ENCODE measurements at places on chromosomes 16 and 17. TPM values are rescaled to one million over a fixed set of nuclear protein-coding genes. Genes with fewer than 3 reads are reported as not detected.

Gene ADAMTS18
- 1.0 TPM for total RNA-seq

Gene SLC4A1
- 1.5 TPM for total RNA-seq

Gene HS3ST3B1
- total RNA-seq = 0.97 TPM

Gene SYNGR2
- total RNA-seq = 44.5 TPM

Gene ASB16
- total RNA-seq = 1.5 TPM

Gene MEIOC
- not detected for total RNA-seq

Gene SLC38A8
- not detected for total RNA-seq

Gene VAC14
- 25.8 TPM for total RNA-seq

Gene GTF3C1
- total RNA-seq = 39.8 TPM

Gene UMOD
- not detected for total RNA-seq

Gene CACNG1
- not detected for total RNA-seq

Gene ADAP2
- 28.1 TPM for total RNA-seq

Gene ABCA9
- total RNA-seq = 36.6 TPM

Gene TNFRSF13B
- total RNA-seq = not detected

Gene SSTR5
- total RNA-seq = not detected

Gene NUP88
- 35.9 TPM for total RNA-seq

Gene SULT1A1
- total RNA-seq = 8.9 TPM

Gene CDH1
- total RNA-seq = not detected

Gene B3GNT9
- 22.0 TPM for total RNA-seq

Gene TSNAXIP1
- 0.37 TPM for total RNA-seq

Gene LCMT1
- 26.5 TPM for total RNA-seq

Gene NPTX1
- 0.14 TPM for total RNA-seq

Gene MT1M
- 146 TPM for total RNA-seq

Gene CCL4
- total RNA-seq = 2.6 TPM

Gene ST6GALNAC2
- total RNA-seq = 3.0 TPM

Gene DHX58
- total RNA-seq = 13.0 TPM

Gene ST6GALNAC1
- total RNA-seq = 2.3 TPM

Gene TP53TG3C
- total RNA-seq = not detected

Gene YBX2
- total RNA-seq = 1.8 TPM

Gene KLHL10
- total RNA-seq = 0.32 TPM

Gene TAF1C
- total RNA-seq = 35.9 TPM

Gene SBK1
- total RNA-seq = 0.09 TPM

Gene ARHGAP44
- 6.0 TPM for total RNA-seq

Gene SOX8
- total RNA-seq = 0.79 TPM

Gene KRTAP4-9
- not detected for total RNA-seq

Gene APOBR
- 2.7 TPM for total RNA-seq

Gene VASN
- 67.1 TPM for total RNA-seq

Gene GCGR
- not detected for total RNA-seq

Gene OR1D5
- total RNA-seq = not detected

Gene EXOC7
- total RNA-seq = 98.2 TPM

Gene AURKB
- total RNA-seq = 0.69 TPM

Gene TLCD3A
- 10.4 TPM for total RNA-seq

Gene GGT6
- not detected for total RNA-seq

Gene CES3
- 1.3 TPM for total RNA-seq

Gene MRPL45
- 18.0 TPM for total RNA-seq

Gene MYOCD
- total RNA-seq = 91.8 TPM

Gene HLF
- 15.7 TPM for total RNA-seq

Gene KRT28
- total RNA-seq = not detected

Gene TBC1D3E
- total RNA-seq = not detected

Gene KRT25
- total RNA-seq = not detected

Gene C16orf92
- total RNA-seq = not detected

Gene SNX20
- total RNA-seq = 1.8 TPM

Measured in posterior vena cava (tissue), 2 donors.